ENCODE measurements at places on chromosomes 12 and 14. TPM values are rescaled to one million over a fixed set of nuclear protein-coding genes. Genes with fewer than 3 reads are reported as not detected.

GRCh38 chr12:22577667-22578066 is 33.3 kb upstream of the C2CD5 start:
- DNase-seq, result no peak

GRCh38 chr14:78202163-78202562 is 32.0 kb downstream of the NRXN3 start:
- DNase-seq, result no peak

DNA sequence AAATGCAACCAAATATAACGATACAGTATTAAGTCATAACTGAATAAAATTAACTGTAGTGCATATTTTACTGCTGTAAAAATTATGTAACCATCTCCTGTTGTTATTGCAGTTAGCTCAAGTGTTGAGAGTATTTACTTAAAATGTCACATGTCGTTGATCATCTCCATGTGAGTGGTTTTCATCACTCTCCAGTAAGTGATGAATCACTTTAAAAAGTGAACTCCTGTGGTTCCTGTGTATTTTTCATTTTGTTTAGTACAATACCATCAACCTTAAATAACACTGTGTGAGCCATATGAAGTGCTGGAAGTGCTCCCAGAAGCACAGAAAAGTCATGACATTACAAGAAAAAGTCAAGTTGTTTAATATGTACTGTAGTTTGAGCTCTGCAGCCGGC is 104.7 kb upstream of the SLCO1B1 start:
- no peak for DNase-seq

DNA sequence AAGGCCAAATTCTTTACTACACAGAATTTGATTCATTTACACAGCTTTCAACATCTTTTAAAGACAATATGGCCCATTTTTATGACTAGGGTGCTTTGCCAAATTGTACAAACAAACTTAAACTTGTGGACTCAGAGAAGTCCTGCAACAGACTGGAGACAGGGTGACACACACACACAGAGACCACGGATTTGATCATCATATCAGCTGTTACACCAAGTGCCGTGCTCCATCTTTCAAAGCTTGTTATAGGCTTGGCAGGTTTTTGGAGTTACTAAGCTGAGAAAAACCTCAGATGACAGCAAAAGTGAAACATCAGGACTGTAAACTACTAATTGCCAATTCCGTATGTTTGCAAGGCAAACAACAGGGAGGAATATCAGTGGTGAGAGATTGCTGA is 811.7 kb downstream of the GALC start:
- DNase-seq, result no peak

DNA sequence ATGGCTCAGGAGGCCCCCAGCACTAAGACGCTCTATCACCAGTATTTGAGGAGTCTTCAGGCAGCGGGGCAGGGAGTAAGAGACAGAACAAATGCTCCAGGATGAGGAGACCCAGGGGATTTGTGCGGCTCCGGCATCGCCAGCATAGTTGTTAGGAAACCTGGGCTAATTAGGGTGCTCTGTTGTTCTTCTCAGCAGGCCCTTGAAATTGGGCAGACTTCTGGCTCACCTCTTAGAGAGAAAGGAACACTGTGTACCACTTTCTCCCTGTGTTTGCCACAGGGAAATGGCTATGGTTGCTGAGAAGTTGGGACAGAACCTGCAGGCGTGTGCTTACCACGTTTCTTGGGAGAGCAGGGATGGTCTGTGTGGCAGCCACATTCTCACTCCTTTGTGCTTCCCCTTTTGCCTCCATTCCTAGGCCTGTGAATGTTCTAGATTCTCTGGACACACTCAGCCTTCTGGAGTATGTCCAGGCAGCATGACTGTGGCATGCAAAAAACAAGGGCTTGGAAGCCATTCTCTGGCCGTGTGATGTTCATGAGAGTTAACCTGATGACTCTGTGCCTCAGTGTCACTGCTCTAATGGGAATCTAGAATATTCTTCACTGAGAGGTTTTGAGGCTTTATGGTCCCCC is 109.0 kb downstream of the CHST11 start:
- no peak for DNase-seq

DNA sequence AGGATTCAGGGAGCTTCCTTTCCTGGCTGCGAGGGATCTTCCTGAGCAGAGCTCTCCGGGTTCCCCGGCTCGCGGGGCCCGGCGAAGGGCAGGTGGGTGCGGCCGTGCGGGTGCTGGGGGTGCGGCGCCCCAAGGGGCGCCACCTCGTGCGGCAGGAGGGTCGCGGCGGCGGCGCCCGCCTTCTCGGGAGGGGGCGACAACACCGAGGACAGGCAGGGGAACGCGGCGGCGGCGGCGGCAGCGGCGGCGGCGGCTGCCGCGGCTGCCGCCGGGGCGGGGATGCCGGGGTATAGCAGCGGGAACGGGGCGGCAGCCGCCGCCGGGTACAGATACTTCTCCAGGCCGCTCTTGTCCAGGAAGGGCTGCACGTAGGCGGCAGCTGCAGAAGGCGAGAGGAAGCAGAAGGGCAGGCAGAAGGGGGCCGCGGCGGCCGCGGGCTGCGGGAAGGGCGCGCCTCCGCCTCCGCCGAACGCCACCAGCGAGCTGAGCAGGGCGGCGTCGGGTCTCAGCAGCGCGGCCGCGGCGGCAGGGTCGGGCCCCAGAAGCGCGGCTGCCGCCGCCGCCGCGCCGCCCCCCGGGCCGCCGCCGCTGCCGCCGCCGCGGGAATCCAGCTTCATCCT is 2.7 kb downstream of the BHLHE41 start:
- DNase-seq, result peak; percentile 45

WDHD1 gene
- 30.9 TPM for total RNA-seq

DNA sequence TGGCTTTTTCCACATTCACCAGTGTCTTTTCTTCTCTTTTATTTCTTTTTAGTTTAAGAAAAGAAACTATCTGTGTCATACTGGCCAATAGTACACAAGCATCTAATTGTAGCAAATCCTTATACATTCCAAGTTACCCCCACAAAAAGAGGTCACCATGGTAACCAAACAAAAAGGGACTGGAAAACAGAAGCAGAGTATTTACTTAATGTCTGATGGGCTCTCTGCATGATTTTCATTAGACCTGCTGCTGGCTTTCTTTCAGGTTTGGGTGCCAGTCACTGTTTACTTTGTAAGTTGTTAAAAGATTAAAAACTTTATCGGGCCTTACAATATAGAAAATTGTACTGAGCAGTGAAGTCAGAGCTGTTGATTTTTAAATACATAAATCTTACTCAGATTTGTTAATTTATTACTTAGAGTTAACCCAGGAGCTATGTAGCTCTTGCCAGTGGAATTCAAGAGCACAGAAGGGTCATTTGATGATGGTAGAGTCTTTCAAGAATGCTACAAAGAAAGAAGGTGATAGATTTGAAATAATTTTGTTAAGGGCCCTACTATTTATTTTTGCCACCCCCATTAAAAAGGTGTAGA is 123.9 kb downstream of the BRMS1L start:
- DNase-seq, result no peak

KRT3 gene
- total RNA-seq, result not detected

GRCh38 chr14:56482310-56482911 is 97.2 kb upstream of the TMEM260 start:
- no peak for DNase-seq

SLC6A13 gene
- total RNA-seq, result 0.60 TPM

DNA sequence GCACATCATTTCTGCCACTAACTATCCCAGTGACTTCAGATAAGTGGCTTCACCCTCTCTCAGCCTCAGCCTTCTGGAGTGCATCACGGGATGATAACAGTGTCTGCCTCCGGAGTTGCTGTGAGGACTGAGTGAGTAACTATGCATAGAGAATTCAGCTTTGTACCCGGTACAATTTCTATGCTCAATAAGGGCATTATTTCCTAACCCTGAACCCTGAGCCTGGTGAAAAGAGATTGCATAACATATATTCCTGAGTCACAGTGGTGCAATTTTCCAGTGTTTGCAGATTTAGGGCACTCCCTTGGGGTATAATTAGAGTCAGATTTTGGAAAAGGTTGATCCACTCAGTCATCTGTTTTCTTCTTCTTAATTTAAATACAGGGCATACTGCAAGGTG is 181.1 kb downstream of the PTPN11 start:
- no peak for DNase-seq

- no peak for DNase-seq
Observed at GRCh38 chr12:92886131-92886530, 43.0 kb downstream of the EEA1 start.

JDP2 gene
- 13.1 TPM for total RNA-seq

HAL gene
- total RNA-seq, result 0.46 TPM

DNA sequence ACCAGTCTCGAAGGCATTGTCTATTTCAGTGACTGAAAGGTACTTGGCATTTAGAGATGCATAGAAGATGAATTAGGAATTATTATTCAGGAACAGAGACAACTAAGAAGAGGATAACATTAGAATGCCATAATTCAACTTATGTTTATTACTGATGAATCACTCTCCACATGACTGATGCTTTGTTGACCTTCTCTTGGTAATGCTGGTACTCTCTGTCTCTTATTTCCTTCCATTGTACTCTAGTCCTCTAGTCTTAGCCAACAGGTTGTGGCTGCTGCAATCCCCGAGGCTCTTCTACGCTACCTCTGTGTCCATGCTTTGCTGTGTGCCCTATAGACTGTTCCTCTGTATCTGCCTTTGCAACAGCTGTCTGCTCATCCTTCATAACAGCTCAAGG is 652.9 kb downstream of the NRXN3 start:
- DNase-seq, result no peak

SHMT2 gene
- total RNA-seq, result 162 TPM

GRCh38 chr14:79916892-79917291 is 294.4 kb downstream of the DIO2 start:
- no peak for DNase-seq
